Esophagus muscularis mucosa (tissue), 4 donors: ENCODE measurements at places on chromosomes 12 and 14. TPM values are rescaled to one million over a fixed set of nuclear protein-coding genes. Genes with fewer than 3 reads are reported as not detected.

DNA sequence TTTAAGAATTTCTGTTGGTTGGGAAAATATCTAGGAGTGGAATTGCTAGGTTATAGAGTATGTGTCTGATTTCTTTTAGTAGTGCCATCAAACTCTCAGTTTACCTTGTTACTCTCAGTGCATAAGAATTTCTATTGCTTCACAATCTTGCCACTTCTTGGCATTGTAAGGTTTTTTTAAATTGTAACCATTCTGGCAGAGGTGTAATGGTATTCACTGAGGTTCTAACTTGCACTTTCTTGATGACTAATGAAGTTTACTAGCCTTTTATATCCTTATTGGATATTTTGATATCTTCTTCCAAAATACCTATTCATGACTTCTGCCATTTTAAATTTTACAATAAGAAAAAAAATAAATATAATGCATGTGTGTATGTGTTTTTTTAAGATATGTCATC is 478.0 kb downstream of the NAV3 start:
- no peak for DNase-seq

- no peak for DNase-seq
Observed at GRCh38 chr14:21748869-21749303, 75.3 kb upstream of the OR4E1 start.

GRCh38 chr14:71704210-71704609 is 228.0 kb upstream of the RGS6 start:
- DNase-seq: no peak

DNA sequence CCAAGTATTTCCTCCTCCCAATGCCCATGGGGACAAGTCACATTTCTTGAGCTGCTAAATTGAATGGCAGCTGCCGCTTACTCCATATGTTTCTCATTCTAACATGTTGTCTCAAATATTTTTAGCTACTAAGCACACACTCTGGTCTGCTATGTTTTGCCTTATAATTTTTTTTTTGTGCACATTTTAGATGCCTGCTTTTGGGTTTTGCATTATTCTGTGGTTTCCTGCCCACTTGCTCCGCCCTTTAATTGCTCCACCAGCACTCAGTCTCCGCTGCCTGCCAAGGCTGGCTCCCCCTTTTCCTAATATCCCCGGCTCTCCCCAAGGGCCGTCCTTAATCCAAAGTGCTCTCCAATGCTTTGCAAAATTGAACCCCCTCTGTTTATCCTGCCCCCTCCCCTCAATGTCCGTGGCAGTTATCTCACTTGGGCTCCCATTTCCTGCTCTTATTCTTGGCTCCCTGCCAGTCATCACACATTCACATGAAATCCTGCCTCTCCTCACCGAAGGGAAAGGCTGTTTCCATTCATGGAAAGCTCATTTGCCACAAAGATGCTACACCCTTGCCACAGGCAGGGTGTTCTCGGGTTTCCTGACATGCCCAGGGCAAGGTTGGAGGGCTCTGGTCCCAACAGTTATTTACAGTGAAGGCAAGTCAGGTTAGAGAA is 79.4 kb downstream of the C12orf75 start:
- DNase-seq: no peak

- no peak for DNase-seq
Observed at GRCh38 chr14:75993567-75994041, 8.0 kb downstream of the IFT43 start.

- no peak for DNase-seq
Observed at GRCh38 chr12:62885242-62885641, 49.7 kb downstream of the PPM1H start.

DNA sequence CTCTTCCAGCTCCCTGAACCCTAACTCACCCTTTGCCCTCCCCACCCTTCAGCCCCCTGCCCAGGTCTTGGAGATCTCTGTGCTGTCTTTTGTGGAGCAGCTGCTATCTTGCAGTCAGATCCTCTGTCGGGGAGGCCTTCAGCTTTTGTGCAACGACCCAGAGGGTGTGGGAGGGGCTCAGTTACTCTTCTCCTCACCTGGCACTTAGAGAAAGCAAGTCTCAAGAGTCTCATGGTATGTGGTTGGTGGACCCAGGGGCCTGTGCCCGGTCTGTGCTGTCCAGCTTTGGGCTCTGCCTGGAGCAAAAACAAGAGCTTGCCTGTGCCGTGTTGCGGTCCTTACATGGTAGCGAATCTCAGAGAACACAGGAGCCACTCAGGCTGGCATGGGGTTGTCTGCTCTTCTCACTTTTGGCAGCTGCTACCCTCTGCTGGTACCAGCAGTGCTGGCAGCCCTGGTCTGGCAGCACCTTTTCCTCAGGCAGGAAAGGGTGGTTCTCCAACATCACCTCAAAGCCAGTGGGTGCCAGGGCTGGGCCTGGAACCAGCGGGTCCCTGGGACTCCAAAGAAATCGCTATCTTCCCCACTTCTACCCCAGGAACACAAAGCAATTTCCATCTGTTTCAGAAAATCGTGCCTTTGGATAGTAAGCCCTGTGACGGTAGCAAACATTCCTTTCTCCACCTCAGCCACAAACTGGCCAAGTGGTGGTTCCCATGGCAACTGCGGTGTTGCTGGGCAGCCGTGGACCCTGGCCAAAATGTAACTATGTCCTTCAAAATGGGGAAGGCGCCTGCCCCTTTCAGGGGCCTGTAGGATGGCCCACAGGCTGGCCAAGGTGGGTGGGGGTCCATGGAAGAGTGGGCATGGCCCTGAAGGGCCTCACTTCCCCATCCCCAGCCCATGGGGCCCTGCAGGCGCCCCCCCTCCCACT is 90.0 kb downstream of the RIN3 start:
- no peak for DNase-seq

- DNase-seq: no peak
Observed at GRCh38 chr14:58238252-58239243, 6.1 kb upstream of the PSMA3 start.

DNA sequence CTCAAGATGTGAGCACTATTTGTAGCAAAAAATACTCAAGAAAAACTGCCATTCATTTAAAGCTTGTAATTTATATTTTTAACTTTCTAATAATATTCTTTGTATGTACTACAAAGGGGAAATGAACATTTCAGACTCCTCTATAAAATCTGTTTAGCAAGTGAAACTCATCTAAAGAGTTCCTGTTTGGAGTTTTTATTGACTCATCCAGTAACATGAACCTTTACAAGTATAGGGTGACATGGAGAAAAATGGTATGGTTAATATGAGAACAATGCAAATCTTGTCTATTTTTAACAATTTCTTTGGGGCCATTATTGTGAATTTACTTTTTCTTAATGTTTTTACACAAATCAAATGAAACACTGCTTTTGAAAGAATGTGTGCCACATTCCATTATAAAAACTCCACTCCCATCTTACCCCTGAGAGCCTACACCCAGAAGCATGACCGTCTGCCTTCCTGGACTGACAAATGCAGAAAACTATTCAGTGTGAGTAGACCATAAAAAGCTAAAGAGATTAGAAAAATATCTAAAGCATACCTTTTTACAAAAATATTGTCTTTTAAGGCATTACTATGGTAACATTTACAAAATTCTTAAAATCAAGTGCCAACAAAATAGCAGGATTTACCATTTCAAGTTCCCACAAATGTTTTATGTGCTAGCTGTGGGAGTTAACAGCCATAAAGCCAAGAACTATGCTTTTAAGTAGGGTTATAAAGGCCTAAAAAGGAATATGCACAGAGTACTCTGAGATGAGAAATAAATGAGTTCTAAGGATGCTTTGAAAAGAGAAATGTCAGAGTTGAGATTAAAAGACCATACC is 144.0 kb downstream of the ADAMTS20 start:
- no peak for DNase-seq

GRCh38 chr14:102863381-102863780 is 59.1 kb upstream of the AMN start:
- DNase-seq: no peak

GRCh38 chr12:207804-208203 is 6.2 kb downstream of the SLC6A12 start:
- DNase-seq: no peak

GRCh38 chr12:104651811-104652210 is 195.1 kb downstream of the CHST11 start:
- DNase-seq: no peak

- DNase-seq: no peak
Observed at GRCh38 chr12:96549341-96549740, 60.0 kb downstream of the CFAP54 start.

DNA sequence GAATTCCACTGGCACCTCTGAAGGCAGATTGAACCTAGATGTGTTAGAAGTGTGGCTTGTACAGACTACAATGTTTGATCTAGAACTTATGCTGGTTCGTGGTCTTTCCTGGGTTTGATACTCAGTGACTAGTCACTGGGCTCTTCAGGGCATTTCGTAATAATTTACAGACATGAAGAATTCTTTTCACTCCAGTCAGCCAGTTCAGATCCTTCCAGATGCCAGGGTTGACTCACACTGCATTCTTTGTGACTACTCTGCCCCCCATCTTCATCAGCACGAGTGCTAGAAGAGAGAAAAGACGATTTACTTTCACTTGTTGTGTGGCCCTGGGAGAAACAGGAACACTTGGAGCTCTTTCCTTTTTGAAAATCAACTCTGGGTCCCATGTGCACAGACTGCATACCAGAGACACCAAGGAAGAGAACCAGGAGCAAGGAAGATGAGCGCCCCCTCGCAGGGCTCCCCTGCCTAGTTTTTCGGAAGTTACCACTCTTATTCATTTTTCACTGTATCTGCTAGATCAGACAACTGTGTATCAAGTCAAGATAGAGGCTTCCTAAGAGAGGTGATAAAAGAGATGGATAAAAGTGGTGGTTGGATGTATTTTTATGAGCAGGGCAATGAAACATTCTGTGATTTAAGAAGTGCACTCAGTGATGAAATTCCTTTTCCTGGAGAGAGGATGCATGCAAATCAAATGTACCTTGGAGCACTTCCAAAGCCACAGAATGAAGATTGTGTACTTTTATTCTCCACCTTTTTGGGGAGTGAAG is 33.5 kb upstream of the EVL start:
- no peak for DNase-seq

GRCh38 chr14:21825845-21826244 is 152.2 kb upstream of the OR4E1 start:
- no peak for DNase-seq

DNA sequence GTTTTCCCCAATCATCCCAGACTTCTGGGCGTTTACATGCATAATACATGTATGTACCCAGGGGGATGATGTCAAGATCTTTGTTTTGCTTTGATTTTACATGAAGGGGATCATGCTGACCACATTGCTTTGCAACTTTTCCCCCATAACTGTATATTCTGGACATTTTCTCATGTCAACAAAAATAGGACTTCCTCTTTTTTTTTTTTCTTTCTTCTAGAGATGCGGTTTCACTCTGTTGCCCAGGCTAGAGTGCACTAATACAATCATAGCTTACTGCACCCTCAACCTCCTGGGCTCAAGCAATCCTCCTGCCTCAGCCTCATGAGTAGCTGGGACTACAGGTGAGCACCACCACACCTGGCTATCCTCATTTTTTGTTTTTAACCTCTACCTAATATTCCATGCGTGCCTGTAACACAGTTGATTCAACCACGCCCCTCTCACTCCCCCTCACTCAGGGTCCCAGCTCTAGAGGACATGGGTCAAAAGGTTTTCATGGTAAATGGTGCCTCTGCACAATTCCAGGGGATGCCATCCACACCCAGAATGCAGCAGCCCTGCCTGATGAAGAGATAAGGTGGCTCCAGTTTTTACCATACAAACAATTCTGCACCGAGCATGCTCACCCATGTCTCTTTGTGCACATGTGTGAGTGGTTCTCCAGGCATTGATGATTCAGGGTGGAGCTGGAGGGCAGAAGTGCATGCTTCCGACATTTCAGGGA is 32.0 kb upstream of the CIPC start:
- no peak for DNase-seq

GRCh38 chr12:85076688-85077430 is 40.7 kb downstream of the LRRIQ1 start:
- no peak for DNase-seq

GRCh38 chr12:67469666-67470065 is 178.9 kb upstream of the DYRK2 start:
- DNase-seq: no peak

- DNase-seq: no peak
Observed at GRCh38 chr12:91140026-91140931, 29.0 kb upstream of the LUM start.

- no peak for DNase-seq
Observed at GRCh38 chr12:24360057-24360456, 410.6 kb upstream of the SOX5 start.

DNA sequence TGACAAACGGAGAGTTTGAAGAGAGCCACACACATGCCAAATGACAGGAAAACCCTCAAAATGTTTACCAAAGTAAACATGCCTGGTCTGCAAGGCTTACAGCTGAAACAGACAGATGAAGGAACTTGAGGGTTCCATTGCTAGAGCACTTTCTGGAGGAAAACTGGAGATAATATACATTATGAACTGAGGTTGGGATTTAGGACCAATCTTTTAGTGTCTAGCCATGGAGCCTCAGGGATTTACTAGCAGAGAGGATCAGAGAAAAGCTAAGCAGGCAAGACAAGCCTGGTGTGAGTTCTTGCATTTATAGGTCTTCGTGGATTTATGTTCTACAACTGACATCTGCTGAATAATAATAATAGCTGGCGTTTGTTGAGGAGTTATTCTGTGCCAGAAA is 205.3 kb downstream of the AEBP2 start:
- DNase-seq: no peak

GRCh38 chr14:85288041-85288440 is 241.9 kb upstream of the FLRT2 start:
- no peak for DNase-seq

Gene WSCD2
- 47.9 TPM for total RNA-seq

Gene SLC39A5
- not detected for total RNA-seq

Gene FSCB
- total RNA-seq: not detected

Gene CD27
- 0.66 TPM for total RNA-seq

Gene EIF2B1
- 117 TPM for total RNA-seq

Gene AQP5
- total RNA-seq: not detected

Gene PTCSC3
- not detected for total RNA-seq

Gene SERPINA12
- not detected for total RNA-seq

Gene CAPZA3
- total RNA-seq: not detected

Gene MYH6
- total RNA-seq: under 0.01 TPM

Gene APOF
- not detected for total RNA-seq
